Spinal cord (tissue), 10 donors: ENCODE measurements at places on chromosomes 16 and 17.

- no peak for DNase-seq
These were observed 41.0 kb downstream of the STAT5A start for GRCh38 chr17:42329025-42329976.

DNA sequence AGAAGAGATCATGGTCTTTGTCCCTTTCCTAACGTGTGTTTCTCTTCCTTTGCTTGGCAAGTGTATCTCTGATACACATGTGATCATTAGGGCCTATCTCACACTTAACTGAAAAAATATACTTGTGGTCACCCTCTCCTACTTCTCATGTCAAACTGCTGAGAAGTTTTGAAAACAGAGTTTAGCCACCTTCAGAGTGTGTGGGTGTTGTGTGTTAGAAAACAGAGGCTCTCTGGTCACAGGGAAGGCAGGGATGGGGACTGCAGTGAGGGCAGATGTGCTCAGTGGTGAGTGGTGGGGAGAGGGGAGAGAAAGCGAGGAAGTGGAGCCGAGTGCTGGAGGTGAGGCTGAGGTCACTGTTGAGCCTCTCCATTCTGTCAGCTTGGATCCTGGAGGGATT lies 29.4 kb downstream of the GRB7 start:
- DNase-seq: no peak

DNA sequence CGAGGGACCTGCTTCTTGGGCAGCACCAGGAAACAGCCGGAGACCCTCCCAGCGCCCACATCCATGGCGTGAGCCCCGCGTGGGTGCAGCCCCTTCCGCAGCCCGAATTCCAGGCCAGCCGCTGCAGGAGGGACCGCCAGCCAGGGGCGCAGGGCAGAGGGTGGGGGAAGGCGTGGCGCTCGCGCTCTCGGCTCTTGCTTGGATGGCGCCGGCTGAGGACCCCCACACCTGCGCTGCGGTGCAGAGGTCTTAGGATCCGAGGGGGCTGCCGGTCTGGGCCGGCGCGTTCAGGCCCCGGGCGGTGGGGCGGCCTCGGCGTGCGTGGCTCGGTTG lies 28.8 kb downstream of the ACTG1 start:
- DNase-seq: no peak

DNA sequence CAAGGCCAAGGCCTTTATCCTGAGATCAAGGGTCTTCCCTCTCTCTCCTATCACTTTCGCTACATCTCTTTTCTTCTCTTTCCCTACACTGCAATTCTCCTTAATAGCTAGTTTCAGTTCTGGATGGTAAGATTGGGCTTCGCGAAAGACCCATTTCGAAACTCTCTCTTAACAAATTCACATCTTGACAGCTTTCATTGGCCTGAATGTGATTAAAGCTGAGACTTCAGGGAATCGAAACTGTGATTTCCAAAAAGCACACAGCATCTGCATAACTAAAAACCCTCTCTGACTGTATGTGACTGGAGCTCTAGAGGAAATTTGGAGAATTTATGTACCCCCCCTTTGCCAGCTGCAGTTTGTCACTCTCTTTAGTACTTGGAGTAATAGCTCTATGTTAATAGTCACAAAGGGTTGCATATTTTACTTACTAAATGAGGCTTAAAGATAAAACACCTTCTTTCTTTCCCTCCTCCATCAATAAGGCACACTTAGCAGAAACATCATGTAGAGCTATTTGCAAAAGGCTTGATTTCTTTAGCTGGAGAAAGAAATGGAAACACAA lies 105.3 kb upstream of the FAM20A start:
- DNase-seq: no peak

- no peak for DNase-seq
These were observed 74.8 kb downstream of the SLC39A11 start for GRCh38 chr17:73017658-73018057.

DNA sequence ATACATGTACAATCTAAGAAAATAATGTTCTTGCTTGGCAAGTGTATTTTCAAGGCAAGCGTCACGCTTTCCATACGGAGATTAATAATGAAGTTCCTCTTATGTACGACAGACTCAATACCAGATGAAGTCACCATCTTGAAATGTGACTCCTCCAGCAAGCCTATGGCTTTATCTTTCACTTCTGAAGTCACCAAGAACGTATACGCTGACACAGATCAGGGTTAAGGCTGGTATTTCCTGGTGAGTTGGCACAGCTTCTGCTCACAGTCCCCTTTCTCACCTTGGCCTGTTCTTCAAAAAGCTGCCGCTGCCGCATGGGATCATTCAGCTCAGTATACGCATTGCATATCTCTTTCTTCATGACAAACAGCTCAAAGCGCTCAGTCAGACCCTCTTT lies 6.1 kb upstream of the ADAT1 start:
- no peak for DNase-seq

DNA sequence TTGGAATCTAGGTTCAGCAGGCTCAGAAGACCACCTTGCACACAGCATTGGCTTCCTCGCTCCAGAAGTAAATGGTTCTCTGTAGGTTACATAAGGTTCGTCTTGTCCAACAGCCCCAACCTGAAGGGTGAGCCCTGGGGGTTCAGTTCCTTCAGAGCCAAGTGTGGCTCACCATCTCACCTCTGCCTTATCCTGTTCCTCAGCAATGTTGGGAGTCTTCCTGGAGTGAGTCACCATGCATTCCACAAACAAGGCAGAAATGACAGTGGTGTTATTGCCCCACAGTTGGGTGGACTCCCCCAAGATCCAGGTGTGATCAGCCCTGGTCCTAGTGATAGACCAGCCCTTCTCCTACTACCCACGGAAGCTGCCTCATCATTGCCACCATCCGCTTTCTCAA lies 26.8 kb upstream of the SMPD3 start:
- no peak for DNase-seq

- no peak for DNase-seq
These were observed 11.3 kb upstream of the PECAM1 start for GRCh38 chr17:64401941-64402340.
